ENCODE measurements at places on chromosomes 4 and X.

DNA sequence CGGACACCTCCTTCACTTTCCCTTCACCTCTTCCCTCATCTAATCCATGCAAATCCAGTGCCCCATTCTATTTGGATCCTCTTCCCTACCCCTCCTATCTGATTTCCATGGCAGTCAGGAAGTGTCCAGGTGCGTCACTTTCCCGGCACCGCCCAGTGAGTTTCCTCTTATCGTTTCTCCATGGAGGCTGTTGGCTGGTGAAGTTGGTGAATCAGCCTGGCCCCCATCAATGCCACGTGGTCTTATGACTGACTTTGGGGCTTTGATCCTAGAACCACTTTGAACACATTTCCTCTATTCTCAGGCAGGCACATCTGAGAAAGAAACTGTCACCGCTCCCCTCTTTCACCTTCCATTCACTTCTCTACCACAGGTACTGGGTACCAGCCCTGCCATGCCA, 137.8 kb downstream of the CEP135 start:
- H3K36me3 ChIP-seq = peaks cover 10% of the 10 kb centered on the region
- no peak overlapping the region for H3K27ac ChIP-seq
- no peaks in the 10 kb centered on the region for H3K27me3 ChIP-seq

GRCh38 chrX:34563804-34564203, 93.3 kb downstream of the TMEM47 start:
- H3K4me3 ChIP-seq = no peak overlapping the region
- no peaks in the 10 kb centered on the region for H3K27me3 ChIP-seq
- no peak for DNase-seq
- H3K27ac ChIP-seq = no peak overlapping the region
- peaks cover 18% of the 10 kb centered on the region for H3K4me1 ChIP-seq

DNA sequence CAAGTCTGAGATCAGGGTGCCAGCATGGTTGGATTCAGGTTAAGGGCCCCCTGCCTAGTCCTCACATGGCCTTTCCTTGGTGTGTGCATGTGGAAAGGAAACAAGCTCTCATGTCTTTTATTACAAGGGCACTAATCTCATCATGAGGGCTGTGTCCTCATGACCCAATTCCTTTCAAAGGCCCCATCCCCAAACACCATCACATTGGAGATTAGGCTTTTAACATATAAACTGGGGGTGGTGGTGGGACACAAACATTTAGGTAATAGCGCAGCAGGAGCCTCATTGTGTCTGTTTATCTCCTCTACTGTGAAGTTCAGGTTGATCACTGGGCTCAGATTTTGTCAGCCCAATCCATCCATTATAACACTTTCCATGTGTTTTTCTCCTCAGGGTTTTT, 41.0 kb downstream of the BEX3 start:
- no peaks in the 10 kb centered on the region for H3K4me1 ChIP-seq
- no peak overlapping the region for H3K4me3 ChIP-seq
- no peak for DNase-seq
- peaks cover 8% of the 10 kb centered on the region for H3K36me3 ChIP-seq
- H3K27ac ChIP-seq = no peak overlapping the region

- no peaks in the 10 kb centered on the region for H3K36me3 ChIP-seq
- H3K4me1 ChIP-seq = peaks cover 9% of the 10 kb centered on the region
- H3K27me3 ChIP-seq = peaks cover 23% of the 10 kb centered on the region
- no peak for DNase-seq
Observed at GRCh38 chrX:39935411-39936064, 162.2 kb downstream of the BCOR start.

DNA sequence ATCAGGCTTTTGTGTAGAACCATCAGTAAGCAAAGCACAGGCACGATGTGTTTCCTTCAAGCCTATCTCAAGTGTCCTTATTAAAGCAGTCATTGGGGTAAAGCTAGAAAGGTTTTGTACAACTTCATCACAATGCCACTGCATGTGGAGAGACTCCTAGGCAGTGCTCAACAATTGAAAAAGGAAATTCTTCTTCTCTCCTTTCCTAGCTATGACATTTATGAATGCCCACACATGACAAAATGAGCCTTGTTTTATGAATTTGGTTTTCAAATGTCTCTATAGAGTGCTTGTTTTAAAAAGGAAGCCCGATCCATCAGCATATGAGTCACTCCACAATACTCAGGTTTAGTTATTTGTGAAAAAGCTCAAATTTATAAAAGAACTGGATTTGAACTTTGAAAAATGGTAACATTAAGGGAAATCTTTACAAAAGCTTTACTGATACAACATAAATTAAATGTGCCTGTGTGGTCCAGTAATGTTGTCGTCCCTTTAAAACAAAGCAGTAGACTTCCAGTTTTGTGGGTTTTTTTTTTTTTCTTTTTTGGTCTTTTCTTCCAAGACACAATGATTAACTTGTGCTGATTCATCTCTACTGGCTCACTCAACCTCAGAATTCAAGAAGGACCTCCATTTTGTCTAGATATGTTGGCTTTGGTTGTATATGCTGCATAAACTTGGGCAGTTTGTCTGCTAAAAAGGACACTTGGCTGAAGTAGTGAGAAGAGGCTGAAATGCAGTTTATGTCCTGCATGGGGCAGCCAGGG, 273.8 kb downstream of the GASK1B start:
- no peaks in the 10 kb centered on the region for H3K4me1 ChIP-seq
- no peak for DNase-seq
- no peak overlapping the region for H3K27ac ChIP-seq
- H3K4me3 ChIP-seq = no peak overlapping the region
- peaks cover 6% of the 10 kb centered on the region for H3K27me3 ChIP-seq

DNA sequence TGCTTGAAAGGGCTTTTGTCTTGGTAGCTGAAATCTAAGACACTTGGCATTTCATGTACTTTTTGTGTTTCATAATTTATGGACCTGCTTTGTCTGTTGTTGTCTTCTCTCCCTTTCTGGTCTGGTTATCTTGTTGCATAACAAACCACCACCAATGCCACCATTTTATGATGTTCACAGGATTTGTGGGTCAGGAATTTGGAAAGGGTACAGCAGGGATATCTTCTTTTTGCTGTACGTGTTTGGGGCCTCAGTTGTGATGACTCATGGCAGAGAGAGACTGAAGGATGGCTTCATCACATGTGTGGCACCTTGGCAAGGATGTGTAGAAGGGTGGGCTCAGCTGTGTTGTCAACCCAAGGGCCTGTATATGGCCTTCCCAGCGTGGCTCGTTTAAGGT, 35.2 kb downstream of the KDM6A start:
- H3K27ac ChIP-seq = no peak overlapping the region
- H3K4me3 ChIP-seq = no peak overlapping the region
- DNase-seq = no peak
- peaks cover 2% of the 10 kb centered on the region for H3K27me3 ChIP-seq
- H3K4me1 ChIP-seq = peaks cover 12% of the 10 kb centered on the region

DNA sequence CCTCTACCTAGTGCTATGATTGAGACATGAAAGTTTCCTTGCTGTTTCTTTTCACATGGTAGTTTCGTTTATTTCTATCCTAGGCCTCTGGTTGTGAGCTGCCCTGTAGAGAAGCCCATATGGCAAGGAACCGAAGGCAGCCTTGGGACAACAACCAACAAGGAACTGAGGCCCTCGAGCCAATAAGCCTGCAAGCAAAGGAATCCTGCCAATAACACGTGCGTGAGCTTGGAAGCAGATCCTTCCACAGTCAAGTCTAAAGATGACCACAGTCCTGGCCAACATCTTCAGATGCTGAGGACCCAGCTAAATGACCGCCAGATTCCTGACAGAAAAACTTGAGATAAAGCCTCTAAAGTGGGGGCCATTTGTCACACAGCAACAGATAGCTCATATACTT, 100.4 kb upstream of the FAM9B start:
- no peak for DNase-seq
- no peak overlapping the region for H3K27ac ChIP-seq
- no peak overlapping the region for H3K4me3 ChIP-seq
- H3K27me3 ChIP-seq = peaks cover 4% of the 10 kb centered on the region
- H3K4me1 ChIP-seq = no peaks in the 10 kb centered on the region

- peaks cover 26% of the 10 kb centered on the region for H3K4me1 ChIP-seq
- DNase-seq = no peak
- H3K27me3 ChIP-seq = no peaks in the 10 kb centered on the region
Observed at GRCh38 chr4:3321295-3321889, 28.6 kb downstream of the RGS12 start.

GRCh38 chr4:128468123-128468989, 180.7 kb upstream of the PGRMC2 start:
- DNase-seq = no peak
- H3K4me1 ChIP-seq = no peaks in the 10 kb centered on the region
- no peak overlapping the region for H3K27ac ChIP-seq
- H3K27me3 ChIP-seq = peaks cover 2% of the 10 kb centered on the region

- no peak overlapping the region for H3K4me3 ChIP-seq
- DNase-seq = no peak
- H3K27ac ChIP-seq = no peak overlapping the region
- H3K4me1 ChIP-seq = no peaks in the 10 kb centered on the region
- no peaks in the 10 kb centered on the region for H3K27me3 ChIP-seq
Observed at GRCh38 chrX:136021160-136021559, 35.9 kb downstream of the SLC9A6 start.

GRCh38 chr4:108377021-108377420, 208.3 kb upstream of the LEF1 start:
- H3K27me3 ChIP-seq = peaks cover 4% of the 10 kb centered on the region
- no peaks in the 10 kb centered on the region for H3K36me3 ChIP-seq
- H3K4me1 ChIP-seq = peaks cover 40% of the 10 kb centered on the region
- DNase-seq = no peak

- no peak within 1 kb of the TSS for H3K27ac ChIP-seq
- DNase-seq = no peak
- H3K4me1 ChIP-seq = peaks cover 14% of the 10 kb centered on the region
- no peak within 1 kb of the TSS for H3K4me3 ChIP-seq
Observed at GRCh38 chr4:109912706-109913595, at the start of gene EGF. Gene EGF (plus strand): TSS chr4:109912883. CDS start chr4:109913336, 453 bp downstream.

- no peaks in the 10 kb centered on the region for H3K36me3 ChIP-seq
- DNase-seq = no peak
- H3K27me3 ChIP-seq = peaks cover 11% of the 10 kb centered on the region
- no peak overlapping the region for H3K4me3 ChIP-seq
- peaks cover 40% of the 10 kb centered on the region for H3K4me1 ChIP-seq
- H3K27ac ChIP-seq = no peak overlapping the region
Observed at GRCh38 chr4:8035371-8035780, 95.7 kb upstream of the AFAP1 start.

GRCh38 chr4:10002278-10002677, 19.0 kb downstream of the SLC2A9 start:
- no peaks in the 10 kb centered on the region for H3K36me3 ChIP-seq
- peak overlapping the region; percentile 32 for H3K27ac ChIP-seq
- H3K4me3 ChIP-seq = no peak overlapping the region
- DNase-seq = no peak

- H3K27me3 ChIP-seq = no peaks in the 10 kb centered on the region
- no peak overlapping the region for H3K4me3 ChIP-seq
- peaks cover 31% of the 10 kb centered on the region for H3K4me1 ChIP-seq
- no peak overlapping the region for H3K27ac ChIP-seq
Observed at GRCh38 chr4:16884673-16885460, 13.6 kb downstream of the LDB2 start.
